Activated CD4-positive, alpha-beta memory T cell treated with anti-CD3 and anti-CD28 coated beads for 36 hours (primary cell): ENCODE measurements at places on chromosomes 6 and 20. TPM values are rescaled to one million over a fixed set of nuclear protein-coding genes. Genes with fewer than 3 reads are reported as not detected.

DNA sequence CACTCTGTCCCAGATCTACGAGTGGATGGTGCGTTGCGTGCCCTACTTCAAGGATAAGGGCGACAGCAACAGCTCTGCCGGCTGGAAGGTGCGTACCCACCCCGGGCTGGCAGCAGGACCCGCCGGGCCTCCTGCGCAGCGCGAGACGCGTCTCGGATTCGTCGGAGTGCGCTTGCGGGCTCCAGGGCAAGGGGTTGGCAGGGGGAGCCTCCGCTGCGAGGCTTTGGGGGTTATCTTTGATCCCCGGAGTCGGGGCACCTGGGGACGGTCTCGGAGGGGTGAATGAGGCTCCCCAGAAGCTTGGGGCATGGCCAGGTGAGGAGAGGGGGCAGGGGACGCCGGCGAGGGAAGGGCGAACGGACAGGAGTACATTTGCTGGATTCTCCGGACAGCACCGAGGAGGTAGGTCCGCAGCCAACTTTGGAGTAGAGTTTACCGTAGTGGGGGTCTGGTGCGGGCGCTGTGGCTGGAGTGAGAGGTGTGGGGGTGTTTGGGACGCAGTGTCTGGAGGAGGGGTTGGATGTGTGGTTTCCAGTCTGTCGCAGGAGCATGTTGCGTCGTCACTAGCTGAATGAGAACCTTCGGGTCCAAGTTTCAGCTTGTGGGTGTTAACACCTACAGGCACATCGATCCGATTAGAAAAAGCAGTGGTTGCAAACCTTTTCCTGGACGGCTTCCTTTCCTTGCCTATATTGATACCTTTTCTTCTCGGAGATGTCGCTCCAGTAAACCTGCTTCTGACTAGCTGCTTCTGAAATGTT lies 1.2 kb downstream of the FOXO3 start:
- DNase-seq: no peak
- H3K27me3 ChIP-seq: no peaks in the 10 kb centered on the region
- peaks cover 53% of the 10 kb centered on the region for H3K4me1 ChIP-seq

DNA sequence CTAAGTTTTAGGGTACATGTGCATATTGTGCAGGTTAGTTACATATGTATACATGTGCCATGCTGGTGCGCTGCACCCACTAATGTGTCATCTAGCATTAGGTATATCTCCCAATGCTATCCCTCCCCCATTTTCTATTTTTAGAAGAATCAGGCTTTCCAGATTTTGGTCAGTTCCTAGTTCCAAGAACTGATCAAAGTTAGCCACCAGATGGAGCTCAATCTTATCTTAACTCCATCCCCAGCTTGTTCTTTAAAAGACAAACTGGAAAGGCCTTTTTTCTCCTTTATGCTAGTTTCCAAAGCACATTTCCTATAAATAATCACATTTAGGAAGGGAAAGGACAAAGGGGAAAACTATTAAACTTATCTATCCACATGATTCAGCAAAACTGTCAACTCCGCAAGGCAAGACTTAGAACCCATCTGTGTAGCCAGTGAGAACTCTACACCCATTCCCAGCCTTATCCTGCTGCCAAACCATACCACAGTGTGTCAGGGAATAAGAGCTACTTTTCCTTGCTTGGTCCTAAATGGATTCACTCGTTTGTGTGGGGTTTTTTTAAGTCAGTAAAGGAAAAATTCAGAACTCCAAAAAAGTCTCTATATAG lies 22.8 kb upstream of the KHDC1 start:
- no peak overlapping the region for H3K4me3 ChIP-seq
- peaks cover 2% of the 10 kb centered on the region for H3K36me3 ChIP-seq
- no peak overlapping the region for H3K27ac ChIP-seq
- no peaks in the 10 kb centered on the region for H3K27me3 ChIP-seq

- no peak overlapping the region for H3K27ac ChIP-seq
- DNase-seq: no peak
- no peaks in the 10 kb centered on the region for H3K36me3 ChIP-seq
- no peaks in the 10 kb centered on the region for H3K27me3 ChIP-seq
- H3K4me3 ChIP-seq: no peak overlapping the region
These were observed 111.4 kb downstream of the QKI start for GRCh38 chr6:163525926-163526325.

DNA sequence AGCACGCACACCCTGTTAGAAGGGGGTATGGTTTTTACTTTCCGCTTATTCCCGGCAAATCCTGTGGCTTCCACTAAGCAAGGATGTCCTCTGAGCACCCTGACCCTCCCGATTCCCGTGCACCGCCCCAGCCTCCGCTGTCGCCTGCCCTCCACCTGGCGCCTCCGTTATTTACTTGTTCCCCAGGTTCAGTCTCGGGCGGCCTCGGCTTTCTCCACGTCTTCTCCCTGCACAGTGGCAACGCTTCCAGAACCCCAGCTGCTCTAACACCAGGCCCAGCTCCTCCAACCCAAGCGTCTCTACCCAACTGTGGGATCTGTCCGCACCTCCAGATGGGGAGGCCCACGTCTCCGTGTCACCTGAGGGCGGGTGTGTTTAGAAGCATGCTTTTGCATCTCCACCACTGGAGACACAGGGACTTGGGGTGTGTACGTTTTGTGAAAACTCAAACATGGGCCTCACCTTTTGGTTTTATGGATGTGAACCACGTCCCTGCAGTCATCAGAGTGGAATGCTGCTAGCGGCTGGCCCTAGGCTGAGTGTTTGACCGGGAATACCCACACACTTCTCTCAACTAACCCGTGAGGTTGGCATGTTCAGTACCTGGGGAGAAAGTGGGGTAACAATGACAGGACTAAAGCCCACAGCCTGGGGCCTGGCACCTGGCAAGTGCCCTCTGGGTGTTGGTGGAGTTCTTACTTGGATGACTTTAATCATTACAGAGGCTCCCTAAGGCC lies 79.9 kb downstream of the THBS2 start:
- peaks cover 2% of the 10 kb centered on the region for H3K27me3 ChIP-seq
- DNase-seq: no peak
- H3K27ac ChIP-seq: no peak overlapping the region
- H3K36me3 ChIP-seq: no peaks in the 10 kb centered on the region
- no peak overlapping the region for H3K4me3 ChIP-seq

GRCh38 chr6:157879034-157879872 lies 56.2 kb downstream of the SNX9 start:
- no peak for DNase-seq
- H3K4me3 ChIP-seq: no peak overlapping the region
- peaks cover 66% of the 10 kb centered on the region for H3K4me1 ChIP-seq
- H3K27ac ChIP-seq: peak overlapping the region; percentile 42
- H3K27me3 ChIP-seq: no peaks in the 10 kb centered on the region

- H3K4me3 ChIP-seq: no peak overlapping the region
- DNase-seq: no peak
- no peak overlapping the region for H3K27ac ChIP-seq
- no peaks in the 10 kb centered on the region for H3K27me3 ChIP-seq
- no peaks in the 10 kb centered on the region for H3K4me1 ChIP-seq
- H3K36me3 ChIP-seq: no peaks in the 10 kb centered on the region
These were observed 166.2 kb downstream of the EPM2A start for GRCh38 chr6:145569140-145569539.

DNA sequence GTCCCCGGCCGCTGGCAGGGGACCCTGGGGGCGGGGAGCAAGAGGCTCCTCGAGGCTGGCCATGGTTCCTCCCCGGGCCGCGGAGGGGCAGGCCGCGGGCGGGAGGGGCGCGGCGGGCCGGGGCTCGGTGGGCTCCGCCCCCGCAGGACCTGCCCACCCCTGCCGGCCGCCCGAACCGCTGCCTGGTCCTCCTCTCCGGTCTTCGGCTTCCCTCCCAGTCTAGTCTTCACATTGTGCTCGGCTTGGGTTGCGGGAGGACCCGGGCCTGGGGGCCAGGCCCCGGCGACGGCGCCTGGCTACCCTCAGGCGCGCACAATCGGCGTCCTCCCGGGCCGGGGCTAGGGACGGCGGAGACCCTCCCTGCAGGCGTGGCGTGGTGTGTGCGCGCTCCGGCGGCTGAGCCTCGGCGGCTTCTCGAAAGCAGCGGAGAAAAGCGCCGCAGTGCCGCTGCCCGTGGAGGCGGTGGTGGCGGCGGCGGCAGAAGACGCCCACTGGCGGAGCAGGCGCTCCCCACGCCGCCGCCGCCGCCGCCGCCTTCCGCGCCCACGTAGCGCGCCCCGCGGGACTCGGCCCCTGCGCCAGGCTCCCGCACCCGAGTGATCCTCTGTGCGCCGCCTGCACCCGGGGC lies at the start of gene PDE10A:
PDE10A (minus strand) TSS at position 493 of the 628 bp plus-strand sequence; CDS start at position 63, 430 bp downstream.
- H3K27me3 ChIP-seq: peaks cover 41% of the 10 kb centered on the region
- no peak within 1 kb of the TSS for H3K27ac ChIP-seq
- H3K4me3 ChIP-seq: no peak within 1 kb of the TSS
- H3K4me1 ChIP-seq: no peaks in the 10 kb centered on the region
- H3K36me3 ChIP-seq: no peaks in the 10 kb centered on the region
- DNase-seq: no peak

- no peaks in the 10 kb centered on the region for H3K4me1 ChIP-seq
- no peaks in the 10 kb centered on the region for H3K27me3 ChIP-seq
- no peak overlapping the region for H3K27ac ChIP-seq
- no peak for DNase-seq
These were observed 32.2 kb downstream of the MMUT start for GRCh38 chr6:49430866-49431265.

DNA sequence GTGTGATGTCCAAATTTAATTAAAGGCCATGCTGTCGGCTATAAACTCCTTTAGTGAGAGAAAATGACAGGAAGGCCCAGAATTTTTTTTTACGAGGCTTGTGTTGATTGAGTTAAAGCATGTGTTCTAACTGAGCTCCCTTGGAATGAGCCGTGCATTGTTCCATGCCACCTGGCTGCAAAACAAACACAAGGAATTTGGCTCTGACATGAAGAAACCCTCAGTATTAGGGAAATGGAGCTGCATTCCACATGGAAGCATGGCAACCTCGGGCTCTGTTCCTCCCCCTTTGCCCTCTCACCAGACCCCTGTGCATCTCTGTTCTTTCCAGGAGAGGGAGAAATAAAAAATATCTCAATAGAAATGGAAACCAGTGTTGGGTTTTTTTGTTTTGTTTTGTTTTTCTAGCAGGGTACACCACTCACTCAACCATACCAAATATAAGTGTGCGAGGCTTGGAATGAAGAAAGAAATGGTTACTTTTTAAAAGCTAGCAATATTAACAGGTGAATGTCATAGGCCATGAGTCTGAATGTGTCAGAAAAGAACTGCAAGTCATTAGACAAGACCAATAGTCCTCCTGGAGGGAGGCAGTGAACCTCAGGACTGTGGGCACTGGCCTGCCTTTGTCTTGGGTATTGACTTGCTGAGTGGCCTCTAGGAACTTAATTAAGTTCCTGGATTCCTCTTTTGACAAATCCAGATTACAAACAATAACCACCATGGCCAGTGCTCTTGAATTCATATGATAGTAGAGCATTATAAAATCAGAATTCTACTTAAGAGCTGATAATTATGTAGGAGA lies 935.1 kb downstream of the KIF16B start:
- no peak for DNase-seq
- no peak overlapping the region for H3K27ac ChIP-seq
- H3K36me3 ChIP-seq: no peaks in the 10 kb centered on the region
- no peaks in the 10 kb centered on the region for H3K4me1 ChIP-seq
- H3K4me3 ChIP-seq: no peak overlapping the region

DNA sequence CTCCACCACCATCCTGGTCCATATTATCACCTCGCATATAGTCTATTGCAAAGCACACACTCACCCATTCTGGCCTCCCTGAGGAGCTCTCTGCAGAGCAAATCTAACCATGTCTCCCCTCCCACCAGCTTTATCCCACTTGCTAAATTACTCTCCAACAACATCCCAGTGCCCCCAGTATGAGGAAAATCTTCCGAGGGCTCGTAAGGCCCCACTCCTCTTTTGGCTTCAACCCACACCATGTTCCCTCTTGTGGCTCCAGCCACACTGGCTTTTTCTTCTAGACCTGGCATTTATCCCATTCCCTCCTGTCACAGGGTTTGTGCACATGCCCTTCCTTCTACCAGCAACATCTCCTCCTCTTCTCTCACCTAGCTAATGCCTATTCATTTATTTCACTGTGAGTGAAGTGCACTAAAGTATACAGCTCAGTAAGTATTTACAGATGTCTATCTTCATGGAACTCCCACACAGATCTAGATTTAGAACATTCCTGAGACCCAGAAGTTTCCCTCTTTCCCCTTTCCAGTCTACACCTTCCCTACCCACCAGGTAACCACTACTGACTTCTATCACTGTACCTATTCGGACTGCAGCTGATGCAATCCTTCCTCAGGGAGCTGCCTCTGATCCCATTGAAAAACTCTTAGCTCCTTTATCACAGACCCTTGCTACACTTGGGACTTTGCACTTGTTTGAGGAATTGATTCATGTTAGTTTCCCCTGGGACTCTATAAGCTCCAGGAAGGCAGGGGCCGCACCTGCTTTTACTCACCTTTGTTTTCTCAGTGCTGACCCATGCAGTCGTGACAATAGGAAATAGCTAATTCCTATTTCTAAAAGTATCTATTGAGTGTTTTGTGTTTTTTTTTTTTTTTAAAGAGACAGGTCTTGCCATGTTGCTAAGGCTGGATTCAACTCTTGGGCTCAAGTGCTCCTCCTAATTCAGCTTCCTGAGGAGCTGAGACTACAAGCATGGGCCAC lies 15.5 kb downstream of the MRPL14 start:
- no peak for DNase-seq
- H3K27ac ChIP-seq: no peak overlapping the region
- no peak overlapping the region for H3K4me3 ChIP-seq
- no peaks in the 10 kb centered on the region for H3K27me3 ChIP-seq
- H3K36me3 ChIP-seq: peaks cover 30% of the 10 kb centered on the region

The GHRH gene
- not detected for total RNA-seq

The E2F1 gene
- 67.8 TPM for total RNA-seq

The SMIM13 gene
- 7.2 TPM for total RNA-seq
